IPS-NIHi11 (cell line): ENCODE measurements at places on chromosomes 7 and 10.

GRCh38 chr7:31805209-31805818 lies 118.3 kb downstream of the PPP1R17 start:
- DNase-seq: no peak

DNA sequence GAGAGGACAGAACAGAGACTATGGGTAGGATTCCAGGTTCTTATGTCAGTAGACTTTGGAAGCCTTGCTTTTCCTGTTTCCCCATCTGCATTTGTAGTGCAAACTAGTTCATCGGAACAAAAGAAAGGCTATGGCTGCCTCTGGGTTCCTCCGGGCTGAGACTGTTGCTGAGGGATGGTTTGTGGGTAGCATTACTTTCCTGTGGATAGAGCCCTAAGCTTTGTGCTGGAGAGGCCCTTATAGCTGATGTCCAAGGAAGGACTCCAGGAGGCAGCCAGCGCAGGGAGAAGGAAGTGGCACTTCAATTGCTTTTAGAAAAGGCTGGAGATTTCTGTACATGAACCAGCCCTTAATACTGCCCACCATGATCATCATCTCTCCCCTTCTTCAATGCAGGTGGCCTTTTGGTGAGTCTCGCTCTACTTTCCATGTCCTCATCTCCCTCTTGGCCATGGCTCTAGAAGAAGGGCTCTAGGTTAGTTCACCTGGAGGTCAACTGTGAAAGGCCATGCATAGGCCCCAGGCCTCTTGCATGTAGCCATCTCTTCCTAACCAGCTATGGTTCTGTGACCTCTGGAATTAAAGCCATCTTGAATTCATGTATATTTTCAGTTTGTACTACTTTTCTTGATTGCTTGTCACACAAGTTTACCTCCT lies 15.4 kb downstream of the MXI1 start:
- no peak for DNase-seq

GRCh38 chr7:151782598-151783448 lies 94.1 kb downstream of the PRKAG2 start:
- DNase-seq: peak; percentile 94

- DNase-seq: no peak
These were observed 143.4 kb upstream of the ADO start for GRCh38 chr10:62661143-62661542.

GRCh38 chr10:3412071-3412582 lies 239.5 kb upstream of the PITRM1 start:
- DNase-seq: no peak

GRCh38 chr7:36287371-36288241 lies 102.1 kb upstream of the ANLN start:
- no peak for DNase-seq

GRCh38 chr10:51422311-51423120 lies 276.9 kb downstream of the CSTF2T start:
- DNase-seq: peak; percentile 68

GRCh38 chr10:115948465-115948864 lies 324.5 kb downstream of the GFRA1 start:
- DNase-seq: peak; percentile 54
